Activated CD4-positive, alpha-beta T cell treated with anti-CD3 and anti-CD28 coated beads for 36 hours (primary cell): ENCODE measurements at places on chromosomes 4 and X. TPM values are rescaled to one million over a fixed set of nuclear protein-coding genes. Genes with fewer than 3 reads are reported as not detected.

CFP gene
- total RNA-seq, result 4.7 TPM

NPY5R gene
- total RNA-seq, result not detected

IBSP gene
- not detected for total RNA-seq

NHS gene
- 10.2 TPM for total RNA-seq

CXCR3 gene
- total RNA-seq, result 20.1 TPM

DNAAF6 gene
- not detected for total RNA-seq

MMRN1 gene
- 0.11 TPM for total RNA-seq

GRCh38 chr4:106048250-106048971, 153.1 kb downstream of the NPNT start:
- DNase-seq, result no peak

DNA sequence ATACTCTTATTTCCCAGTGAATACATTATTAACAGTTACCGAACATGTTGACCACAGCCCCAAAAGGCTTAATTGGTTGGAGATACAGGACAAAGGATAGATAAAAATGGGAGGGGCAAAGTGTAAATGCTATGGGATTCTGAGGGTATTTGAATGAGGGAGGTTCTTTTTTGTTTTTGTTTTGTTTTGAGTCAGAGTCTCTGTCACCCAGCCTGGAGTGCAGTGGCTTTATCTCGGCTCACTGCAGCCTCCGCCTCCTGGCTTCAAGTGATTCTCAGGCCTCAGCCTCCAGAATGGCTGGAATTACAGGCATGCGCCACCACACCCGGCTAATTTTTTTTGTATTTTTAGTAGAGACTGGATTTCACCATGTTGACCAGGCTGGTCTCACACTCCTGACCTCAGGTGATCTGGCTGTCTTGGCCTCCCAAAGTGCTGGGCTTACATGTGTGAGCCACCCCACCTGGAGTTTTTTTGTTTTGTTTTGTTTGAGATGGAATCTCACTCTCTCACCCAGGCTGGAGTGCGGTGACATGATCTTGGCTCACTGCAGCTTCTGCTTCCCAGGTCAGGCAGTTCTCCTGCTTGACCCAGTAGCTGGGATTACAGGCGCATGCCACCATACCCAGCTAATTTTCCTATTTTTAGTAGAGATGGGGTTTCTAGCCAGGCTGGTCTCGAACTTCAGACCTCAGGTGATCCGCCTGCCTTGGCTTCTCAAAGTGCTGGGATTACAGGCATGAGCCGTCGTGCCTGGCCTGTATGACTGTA, 9.0 kb downstream of the UBE2K start:
- peak; percentile 41 for DNase-seq

- DNase-seq, result no peak
These were observed 124.4 kb downstream of the CPE start for GRCh38 chr4:165502916-165503907.

- DNase-seq, result no peak
These were observed 23.5 kb upstream of the IRAK1 start for GRCh38 chrX:154043003-154043763.

- no peak for DNase-seq
These were observed 93.2 kb upstream of the MAPK10 start for GRCh38 chr4:86452924-86453531.

- DNase-seq, result no peak
These were observed 61.1 kb downstream of the FBXO8 start for GRCh38 chr4:174222266-174222872.

- peak; percentile 8 for DNase-seq
These were observed 26.5 kb downstream of the RASSF6 start for GRCh38 chr4:73593631-73594241.

- DNase-seq, result no peak
These were observed 158.1 kb downstream of the DTHD1 start for GRCh38 chr4:36439556-36439955.
